ENCODE measurements at places on chromosomes 12 and 14.

DNA sequence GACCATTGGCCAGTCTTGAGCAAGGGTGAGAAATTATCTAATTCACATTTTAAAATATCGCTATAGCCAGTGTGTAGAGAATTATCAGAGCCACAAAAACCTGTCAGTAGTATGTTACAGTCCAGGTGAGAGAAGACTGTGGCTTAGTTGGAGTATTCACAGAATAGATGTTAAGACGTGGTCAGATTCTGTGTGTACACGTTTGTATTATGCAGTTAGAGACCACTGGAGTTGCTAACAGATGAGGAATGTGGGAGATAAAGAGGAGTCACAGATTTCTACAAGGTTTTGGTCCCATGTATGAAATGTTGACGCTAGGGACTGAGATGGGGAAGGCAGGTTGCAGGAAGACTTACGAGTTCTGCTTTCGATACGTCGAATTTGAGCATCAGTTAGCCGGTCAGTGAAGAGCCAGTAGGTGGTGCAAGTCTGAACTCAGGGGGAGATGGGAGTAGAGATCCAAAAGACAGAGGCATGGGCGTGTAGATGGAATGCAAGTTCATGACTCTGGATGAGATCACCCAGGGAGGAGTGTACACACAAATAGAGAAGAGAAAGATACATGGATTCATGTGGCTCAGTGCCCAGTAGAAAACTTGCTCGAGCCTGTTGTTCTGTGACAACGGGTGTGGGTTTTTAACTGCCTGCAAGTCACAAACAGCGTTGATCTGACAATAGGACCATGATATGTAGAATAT is 114.8 kb upstream of the FLRT2 start:
- no peak for DNase-seq

GRCh38 chr12:13504074-13504473 is 307.5 kb downstream of the EMP1 start:
- DNase-seq = no peak

DNA sequence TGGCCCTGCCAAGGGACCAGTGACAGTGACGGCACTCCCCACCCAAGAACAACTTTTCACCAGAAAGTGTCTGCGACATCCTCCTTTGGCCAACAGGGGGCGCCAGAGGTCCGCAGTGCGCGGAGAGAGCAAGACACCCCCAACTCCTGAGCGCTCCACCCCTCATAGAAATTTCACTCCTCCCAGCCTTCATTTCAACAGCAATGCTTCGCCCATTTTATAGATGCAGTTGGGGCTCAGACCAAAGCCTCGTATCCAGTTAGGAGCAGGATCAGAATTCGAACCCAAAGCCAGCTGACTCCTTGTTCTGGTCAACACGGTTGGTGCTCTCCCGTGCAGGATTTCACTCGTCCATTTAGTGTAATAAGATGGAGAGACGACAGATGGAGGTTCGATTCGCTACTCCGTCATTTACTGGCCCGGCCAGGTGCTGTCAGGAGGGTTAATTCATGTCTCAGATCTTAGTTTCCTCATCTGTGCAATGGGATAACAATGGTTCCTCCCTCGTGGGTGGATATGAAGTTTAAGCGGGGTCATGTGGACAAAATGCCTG is 2.4 kb upstream of the POP5 start:
- DNase-seq = peak; percentile 82

DNA sequence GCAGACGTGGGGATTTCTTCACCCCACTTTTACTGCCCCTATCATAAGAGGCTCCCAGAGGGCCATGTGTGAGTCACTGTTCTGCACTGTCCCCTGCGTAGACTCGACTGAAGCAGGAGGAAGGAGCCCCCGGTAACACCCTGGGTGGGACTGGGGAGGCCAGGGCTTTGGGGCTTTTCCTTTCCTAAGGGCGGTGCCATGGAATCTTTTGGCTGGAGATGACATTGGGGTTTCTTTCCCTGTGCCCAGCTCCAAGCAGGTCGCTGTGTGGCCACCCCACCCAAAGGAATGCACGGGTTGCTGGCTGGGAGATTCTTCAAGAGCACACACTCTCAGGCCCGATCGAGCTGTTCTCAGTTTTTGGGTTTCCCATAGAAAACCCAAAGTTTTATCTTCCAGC is 62.3 kb upstream of the RIN3 start:
- no peak for DNase-seq

GRCh38 chr14:55074662-55075061 is 23.2 kb downstream of the MAPK1IP1L start:
- DNase-seq = no peak

GRCh38 chr14:77681196-77682157 is 26.3 kb downstream of the ALKBH1 start:
- no peak for DNase-seq

- no peak for DNase-seq
These were observed 21.3 kb upstream of the STRN3 start for GRCh38 chr14:31047503-31047902.

GRCh38 chr14:92726135-92726932 is 22.1 kb downstream of the LGMN start:
- no peak for DNase-seq

GRCh38 chr14:99678198-99678597 is 5.9 kb upstream of the CYP46A1 start:
- no peak for DNase-seq

DNA sequence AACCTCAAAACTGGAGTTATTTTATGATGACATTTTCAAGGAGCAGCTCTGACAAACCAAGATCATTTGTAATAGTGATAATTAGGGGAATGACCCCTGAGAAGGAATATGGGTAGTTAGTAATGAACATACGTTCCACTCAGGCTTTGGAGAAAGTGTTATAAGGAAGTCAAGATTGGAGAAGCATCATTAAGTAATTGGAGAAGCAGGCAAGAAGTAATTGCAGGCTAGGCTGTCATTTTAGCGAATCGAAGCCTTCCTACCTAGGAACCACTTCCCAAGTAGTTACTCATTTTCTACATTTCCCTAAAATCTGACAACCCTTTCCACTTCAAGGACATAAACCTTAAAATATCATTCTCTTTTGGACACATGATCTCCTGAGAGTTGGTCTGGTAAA is 1.2 kb downstream of the EDDM3B start:
- no peak for DNase-seq

DNA sequence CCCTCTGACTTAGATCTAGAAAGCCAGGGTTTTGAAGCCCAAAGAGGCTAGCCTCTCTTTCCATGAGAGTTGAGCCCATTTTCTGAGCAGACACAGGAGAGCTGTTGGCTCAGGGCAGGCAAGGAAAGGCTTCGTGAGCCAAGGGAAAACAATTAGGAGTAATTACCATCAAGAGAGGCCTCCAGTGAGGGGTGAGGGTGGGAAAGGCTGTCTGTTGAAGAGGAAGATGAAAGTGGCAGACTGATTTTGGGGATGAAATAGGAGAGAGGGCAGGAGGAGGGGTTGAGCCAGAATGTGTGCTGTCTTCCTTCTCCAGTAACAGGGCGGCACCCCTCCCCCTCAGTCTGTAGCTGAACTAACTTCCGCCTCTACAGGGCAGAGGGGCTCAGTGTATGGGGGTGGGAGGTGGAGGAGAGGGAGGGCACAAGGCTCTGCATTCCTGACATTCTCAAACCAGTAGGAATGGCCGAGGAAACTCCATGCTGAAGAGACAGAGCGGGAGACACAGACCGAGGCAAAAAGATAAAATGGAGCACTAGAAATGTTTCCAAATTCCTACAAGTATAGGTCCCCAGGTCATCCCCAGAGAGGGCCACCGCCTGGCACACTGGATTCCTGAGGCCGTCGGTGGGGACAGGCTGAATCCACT is 33.1 kb upstream of the COL2A1 start:
- no peak for DNase-seq

DNA sequence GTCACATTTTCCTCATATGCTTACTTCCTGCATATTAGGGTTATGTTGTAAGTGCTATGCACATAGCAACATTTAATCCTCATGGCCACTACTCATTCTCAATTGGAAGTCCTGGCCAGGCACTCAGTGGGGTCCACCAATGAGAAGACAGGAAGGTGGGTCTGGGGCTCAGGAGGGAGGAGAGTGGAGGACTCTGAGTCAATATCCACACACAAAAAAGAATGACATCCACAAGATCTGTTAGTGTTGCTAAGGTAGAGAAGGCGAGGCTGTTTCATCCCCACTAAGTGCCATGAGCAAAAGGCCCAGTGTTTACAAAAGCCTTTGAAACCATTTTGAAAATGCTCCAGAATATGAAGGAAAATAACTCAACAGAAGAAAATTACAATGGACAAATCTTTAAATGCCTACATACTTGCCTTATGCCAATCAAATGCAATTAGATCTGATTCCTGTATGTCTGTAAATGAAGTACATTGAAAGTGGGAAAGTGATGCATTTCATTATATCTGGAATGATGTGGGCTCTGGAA is 53.9 kb downstream of the EID3 start:
- DNase-seq = no peak

DNA sequence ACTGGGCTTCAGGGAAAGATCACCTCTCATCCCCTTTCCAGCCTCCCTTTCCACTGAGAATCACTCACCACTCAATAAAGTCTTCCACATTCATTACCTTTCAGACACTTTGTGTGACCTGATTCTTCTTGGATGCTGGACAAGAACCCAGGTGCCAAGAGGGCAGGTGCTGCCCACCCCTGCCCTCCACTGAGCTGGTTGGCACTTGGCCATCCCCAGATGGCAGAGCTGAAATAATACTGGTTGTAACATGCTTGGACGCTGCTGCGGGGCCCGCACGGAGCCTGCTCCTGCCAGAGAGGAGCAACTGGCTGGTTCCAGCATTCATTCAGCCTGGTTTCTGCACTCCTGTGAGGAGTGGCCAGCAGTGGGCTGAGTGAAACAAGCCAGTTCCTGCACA is 386.7 kb upstream of the CCDC196 start:
- no peak for DNase-seq

- no peak for DNase-seq
These were observed 15.0 kb downstream of the C1S start for GRCh38 chr12:7075518-7075917.

DNA sequence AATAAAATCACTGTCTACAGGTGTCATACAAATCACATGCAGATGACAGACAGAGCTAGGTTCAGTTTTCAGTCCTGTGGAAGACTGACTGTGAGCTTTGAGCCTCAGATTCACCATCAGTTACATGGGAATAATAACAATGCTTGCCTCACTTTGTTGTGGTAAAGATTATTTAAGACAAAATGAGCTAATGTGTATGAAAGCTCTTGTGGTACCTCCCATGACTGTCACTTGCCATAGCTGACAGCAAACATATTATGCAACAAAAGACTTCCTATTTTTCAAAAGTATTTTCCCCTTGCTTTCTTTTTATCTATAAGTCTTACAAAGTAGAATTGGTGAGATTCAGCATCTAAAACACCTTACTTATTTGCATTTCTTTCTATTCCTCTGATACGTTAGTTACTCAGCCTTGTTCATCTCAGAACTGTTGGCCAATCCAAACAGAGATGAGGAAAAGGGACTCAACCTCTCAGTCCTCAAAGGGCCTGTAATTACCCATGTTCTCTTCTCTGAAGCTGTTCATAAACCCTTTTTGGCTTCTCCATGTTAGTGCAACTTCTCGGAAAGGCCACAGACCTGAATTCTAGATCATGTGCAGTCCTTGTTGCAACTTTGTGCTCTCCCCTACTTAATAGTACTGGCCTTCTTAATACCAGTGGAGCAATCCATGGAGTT is 8.8 kb upstream of the DDHD1 start:
- no peak for DNase-seq

DNA sequence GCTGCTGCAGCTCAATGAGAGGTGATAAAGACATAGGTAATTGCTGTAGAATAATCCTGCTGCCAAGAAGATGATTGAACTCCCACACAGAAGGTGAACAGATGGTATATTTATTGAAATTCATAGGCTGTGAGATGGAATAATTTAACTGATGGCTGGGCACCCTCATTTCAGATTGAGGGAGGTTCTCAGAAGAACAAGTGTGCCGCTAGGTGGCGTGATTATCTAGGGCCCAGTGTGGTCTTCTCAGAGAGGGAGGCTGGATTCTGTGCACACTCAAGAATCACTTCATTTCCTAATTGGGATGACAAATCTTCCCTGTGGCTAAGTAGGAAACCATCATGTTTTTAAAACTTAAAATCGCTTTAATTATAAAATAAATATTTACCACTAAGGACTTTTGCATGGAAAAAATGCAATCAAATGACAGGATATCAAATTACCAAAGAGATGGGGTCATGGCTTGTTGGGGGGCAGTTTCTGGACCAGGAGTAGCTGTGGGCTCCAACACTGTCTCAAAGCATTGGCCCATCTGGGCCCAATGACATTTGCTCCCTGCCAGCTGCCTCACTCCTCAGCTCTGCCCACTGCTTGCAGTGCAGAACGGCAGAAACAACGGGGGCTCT is 132.3 kb downstream of the SNAPC1 start:
- peak; percentile 75 for DNase-seq

GRCh38 chr12:98470469-98471082 is 44.8 kb upstream of the TMPO start:
- no peak for DNase-seq

GRCh38 chr12:98845957-98846356 is 200.9 kb downstream of the APAF1 start:
- no peak for DNase-seq

GRCh38 chr12:130281153-130281799 is 56.4 kb upstream of the PIWIL1 start:
- DNase-seq = peak; percentile 38

DNA sequence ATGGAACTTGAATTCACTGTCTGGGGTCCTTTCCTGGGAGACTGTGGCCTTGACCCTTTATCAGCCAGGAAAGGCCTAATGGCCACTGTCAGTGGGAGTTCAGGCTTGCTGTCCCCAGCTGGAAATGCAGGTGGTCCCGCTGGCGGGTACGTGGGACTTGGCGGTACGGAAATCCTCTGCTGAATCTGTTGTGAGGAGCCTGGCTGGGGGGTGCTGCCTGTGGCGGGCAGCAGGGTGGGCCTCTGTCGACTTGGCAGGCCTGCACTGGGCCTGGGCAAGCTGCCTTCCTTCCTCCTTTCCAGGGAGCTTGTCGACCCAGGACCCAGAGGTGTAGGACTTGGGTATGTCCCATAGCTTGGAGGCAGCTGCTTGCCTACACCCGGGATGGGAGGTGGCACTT is 26.3 kb downstream of the ZFYVE21 start:
- DNase-seq = peak; percentile 21

- DNase-seq = no peak
These were observed 3.2 kb upstream of the VSIG10 start for GRCh38 chr12:118107011-118107410.

DNA sequence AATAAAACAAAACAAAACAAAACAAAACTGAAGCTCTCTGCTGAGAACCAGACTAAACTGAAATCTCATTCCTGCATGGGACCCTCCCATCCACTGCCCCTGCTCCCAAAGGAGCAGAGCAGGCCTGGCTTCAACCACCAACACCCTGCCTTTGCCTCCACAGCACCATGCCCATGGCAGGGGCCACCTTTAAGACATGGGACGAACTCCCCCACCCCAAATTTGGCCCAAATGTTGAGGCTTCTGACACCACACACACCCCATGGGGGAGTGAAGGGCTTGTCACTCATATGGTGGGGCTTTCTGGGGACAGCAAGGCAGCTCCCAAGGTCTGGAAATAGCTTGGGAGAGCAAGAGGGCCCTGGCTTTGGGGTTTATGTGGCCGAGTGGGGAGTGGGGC is 177.2 kb downstream of the KIF26A start:
- DNase-seq = peak; percentile 2

Data from dorsolateral prefrontal cortex (tissue), 122 donors.